ENCODE measurements at places on chromosomes 1 and 21. TPM values are rescaled to one million over a fixed set of nuclear protein-coding genes. Genes with fewer than 3 reads are reported as not detected.

CDC42BPA gene
- total RNA-seq, result 33.5 TPM

ZNF684 gene
- 11.0 TPM for total RNA-seq

HEYL gene
- 20.5 TPM for total RNA-seq

ARL8A gene
- total RNA-seq, result 74.5 TPM

PAPPA2 gene
- total RNA-seq, result 1.4 TPM

ATAD3C gene
- total RNA-seq, result 0.51 TPM

OR2AK2 gene
- not detected for total RNA-seq

VHLL gene
- total RNA-seq, result not detected

B3GALT5 gene
- 0.65 TPM for total RNA-seq

DLGAP3 gene
- total RNA-seq, result 0.11 TPM

MATN1 gene
- total RNA-seq, result not detected

MRPL55 gene
- total RNA-seq, result 39.7 TPM

LCE1A gene
- total RNA-seq, result not detected

SPATA21 gene
- not detected for total RNA-seq

PTPN7 gene
- 1.2 TPM for total RNA-seq

IL19 gene
- not detected for total RNA-seq

PIK3R3 gene
- total RNA-seq, result 55.3 TPM

DISP1 gene
- 3.0 TPM for total RNA-seq

AMPD1 gene
- total RNA-seq, result 0.30 TPM

TMIGD3 gene
- total RNA-seq, result 0.32 TPM

COL6A1 gene
- 140 TPM for total RNA-seq

TTF2 gene
- 9.4 TPM for total RNA-seq

S100A4 gene
- total RNA-seq, result 107 TPM

CFAP107 gene
- not detected for total RNA-seq

ARID4B gene
- 17.6 TPM for total RNA-seq

MRAP gene
- total RNA-seq, result not detected

GUCA2B gene
- not detected for total RNA-seq

CHI3L1 gene
- total RNA-seq, result 7.4 TPM

SLC66A1 gene
- 7.5 TPM for total RNA-seq

DIO1 gene
- not detected for total RNA-seq

S100A3 gene
- 1.3 TPM for total RNA-seq

ERICH3 gene
- total RNA-seq, result 0.11 TPM

SLC22A15 gene
- total RNA-seq, result 9.8 TPM
